Amygdala (tissue), 56 donors: ENCODE measurements at places on chromosomes 3 and 15.
A peak's percentile ranks its signal among the peaks of the same experiment; 100 is the strongest.

- DNase-seq = no peak
Measured at GRCh38 chr3:48555231-48555948, 1.2 kb downstream of the PFKFB4 start.

GRCh38 chr3:12484198-12484982 is at the start of gene TSEN2:
Gene TSEN2, plus strand, starts transcription at chr3:12484480. Its CDS starts 5,321 bp downstream, at chr3:12489801.
- DNase-seq = peak; percentile 85

DNA sequence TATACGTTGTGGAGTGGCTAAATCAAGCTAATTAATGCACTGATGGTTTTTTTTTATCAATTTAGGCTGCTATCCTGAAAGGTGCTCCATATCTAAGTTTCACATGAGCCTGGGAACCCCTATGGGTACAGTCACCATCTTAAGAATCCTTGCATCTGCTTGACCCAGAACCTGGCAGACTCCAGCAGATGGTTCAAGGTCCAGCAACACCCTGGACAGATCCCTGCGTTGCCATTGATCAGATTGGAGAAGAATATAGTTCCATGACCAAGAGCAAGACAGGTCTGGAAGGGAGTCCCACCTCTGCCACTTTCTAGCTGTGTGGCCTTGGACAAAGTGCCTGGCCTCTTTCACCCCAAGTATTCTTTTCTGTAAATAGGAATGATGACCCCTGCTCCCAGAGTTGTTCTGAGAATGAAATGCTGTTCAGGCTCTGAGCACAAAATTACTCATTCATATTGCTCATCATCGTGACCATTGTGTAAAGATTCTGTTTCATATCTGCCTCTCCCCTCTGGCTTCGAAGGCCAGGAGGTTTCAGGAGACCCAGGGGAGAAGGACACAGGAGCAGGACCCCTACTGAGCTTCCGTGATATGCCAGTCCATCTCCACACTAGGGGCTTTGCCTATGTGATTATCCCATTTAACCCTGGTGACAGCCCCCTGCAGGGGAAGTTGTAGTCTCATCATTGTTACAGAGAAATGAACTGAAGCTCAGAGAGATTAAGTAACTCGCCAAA is 30.0 kb upstream of the TSEN2 start:
- no peak for DNase-seq

GRCh38 chr3:39000008-39000450 is 51.7 kb downstream of the SCN11A start:
- DNase-seq = no peak

DNA sequence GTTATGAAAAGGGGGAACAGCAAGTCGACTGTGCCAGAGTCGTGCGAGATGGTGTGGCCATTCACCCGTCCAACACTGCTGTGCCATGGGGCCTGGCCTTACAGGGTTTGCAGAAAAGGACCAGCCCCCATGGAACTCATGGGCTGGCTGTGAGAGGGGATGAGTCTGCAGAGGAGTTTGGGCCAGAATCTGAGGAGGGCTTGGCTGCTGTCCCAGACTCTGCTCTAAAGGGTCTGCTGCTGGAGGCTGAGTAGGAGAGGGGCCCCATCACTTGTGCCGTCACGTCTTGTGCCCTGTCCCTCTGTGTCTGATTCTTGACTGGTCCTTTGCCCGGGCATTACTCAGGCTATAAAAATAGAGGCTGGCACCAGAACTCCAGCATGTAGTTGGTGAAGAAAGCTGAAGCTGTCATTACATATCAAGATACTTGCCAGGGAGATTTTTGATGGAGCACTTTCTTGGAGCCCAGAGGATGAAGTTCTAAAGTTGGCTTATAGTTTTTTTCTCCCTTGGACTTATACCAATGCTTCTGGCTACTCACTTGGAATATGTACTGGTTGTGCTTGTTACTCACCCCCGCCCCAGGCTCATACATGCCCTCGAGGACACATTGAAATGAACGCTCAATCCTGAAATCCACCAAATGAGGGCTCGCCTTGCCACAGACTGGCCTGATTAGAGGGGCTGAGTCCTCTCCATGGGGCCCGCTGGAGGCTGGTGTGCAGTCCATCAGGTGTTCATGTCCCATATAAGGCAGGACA is 10.2 kb downstream of the PXYLP1 start:
- no peak for DNase-seq

- DNase-seq = no peak
Measured at GRCh38 chr3:88987776-88988175, 119.6 kb upstream of the EPHA3 start.

DNA sequence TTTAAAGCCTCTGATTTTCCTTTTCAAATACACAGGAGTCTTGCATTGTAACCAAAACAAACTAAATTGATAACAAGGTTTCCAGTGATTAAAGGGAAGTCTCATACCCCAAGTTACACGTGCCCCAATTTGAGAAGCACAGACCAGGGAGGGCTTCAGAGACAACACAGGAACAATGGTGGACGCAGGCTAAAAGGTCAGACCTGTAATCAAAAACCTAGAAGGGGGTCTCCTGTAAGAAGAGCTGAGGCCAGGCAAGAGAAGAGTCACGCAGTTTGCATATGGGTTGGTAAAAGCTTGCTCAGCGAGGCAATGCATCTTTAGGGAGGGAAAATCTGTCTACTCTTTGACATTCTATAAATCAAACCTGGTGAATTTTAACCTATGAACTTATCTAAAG is 58.6 kb upstream of the MCF2L2 start:
- no peak for DNase-seq

- no peak for DNase-seq
Measured at GRCh38 chr3:43958005-43958770, 267.4 kb downstream of the ABHD5 start.

GRCh38 chr15:83346342-83346741 is 61.9 kb upstream of the BNC1 start:
- DNase-seq = no peak

DNA sequence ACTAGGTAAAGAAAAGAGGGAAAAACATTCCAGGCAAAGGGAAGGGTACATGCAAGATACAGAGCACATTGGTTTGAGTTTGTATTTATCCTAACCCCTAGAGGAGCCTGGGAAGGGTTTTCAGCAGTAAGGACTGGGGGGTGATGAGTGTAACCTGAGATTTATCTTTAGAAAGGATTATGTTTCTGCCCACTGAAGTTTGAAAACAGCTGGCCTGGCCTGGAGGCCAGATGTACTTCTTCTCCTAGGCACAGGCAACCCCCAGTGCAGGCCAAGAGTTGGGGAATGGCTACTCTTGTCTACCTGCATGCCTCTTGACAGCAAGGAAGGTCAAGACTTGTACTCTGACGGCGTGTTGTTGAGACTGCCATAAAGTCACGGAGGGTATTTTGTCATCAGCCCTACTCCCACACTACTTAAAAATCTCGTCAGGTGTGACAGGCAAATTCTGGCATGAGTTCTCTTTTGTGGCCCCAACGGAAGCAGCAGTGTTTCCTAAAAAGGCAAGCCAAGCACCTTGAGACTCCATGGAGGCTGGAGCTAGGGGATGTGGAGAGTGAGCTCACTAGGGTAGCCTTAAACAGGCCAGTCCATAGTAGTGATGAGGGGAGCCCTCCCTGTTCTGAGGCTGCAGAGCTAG is 241.5 kb upstream of the WNT5A start:
- DNase-seq = no peak

DNA sequence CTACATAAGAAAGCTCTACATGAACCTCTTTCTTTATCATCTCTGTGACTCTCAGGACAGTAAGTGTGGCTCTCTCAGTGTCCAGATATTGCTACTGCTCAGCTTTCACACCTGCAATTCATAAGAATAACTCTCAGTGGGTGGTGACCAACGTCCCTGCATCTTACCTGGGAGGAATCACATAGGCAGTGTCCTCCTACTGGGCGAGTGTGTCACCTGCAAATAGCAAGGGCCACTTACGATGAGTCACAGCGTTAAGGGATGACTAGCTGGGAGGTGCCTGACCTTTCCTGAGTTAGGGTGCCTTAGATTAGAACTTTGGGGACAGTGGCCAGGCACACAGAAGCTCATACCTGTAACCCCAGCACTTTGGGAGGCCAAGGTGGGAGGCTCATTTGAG is 90.8 kb upstream of the C3orf80 start:
- DNase-seq = no peak

DNA sequence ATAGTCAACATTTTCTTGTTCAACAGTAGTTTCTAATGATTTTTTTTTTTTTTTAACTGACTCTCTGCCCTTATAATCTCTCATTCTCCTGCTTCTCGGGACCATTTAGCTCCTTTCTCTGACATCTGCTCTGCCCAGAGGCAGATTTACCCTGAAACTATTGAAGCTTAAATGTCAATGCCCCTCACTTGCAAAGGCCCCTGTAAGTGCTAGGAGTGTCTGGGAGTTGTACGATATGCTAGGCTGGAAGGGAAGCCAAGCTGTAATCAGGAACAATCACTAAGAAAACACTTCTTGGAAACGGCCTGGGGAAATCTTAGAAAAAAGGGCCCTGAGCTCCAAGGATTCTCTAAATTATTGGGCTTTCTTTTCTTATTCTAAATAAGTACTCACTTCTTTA is 5.8 kb upstream of the PLOD2 start:
- no peak for DNase-seq

GRCh38 chr3:122057671-122058070 is 2.5 kb downstream of the CD86 start:
- DNase-seq = no peak

DNA sequence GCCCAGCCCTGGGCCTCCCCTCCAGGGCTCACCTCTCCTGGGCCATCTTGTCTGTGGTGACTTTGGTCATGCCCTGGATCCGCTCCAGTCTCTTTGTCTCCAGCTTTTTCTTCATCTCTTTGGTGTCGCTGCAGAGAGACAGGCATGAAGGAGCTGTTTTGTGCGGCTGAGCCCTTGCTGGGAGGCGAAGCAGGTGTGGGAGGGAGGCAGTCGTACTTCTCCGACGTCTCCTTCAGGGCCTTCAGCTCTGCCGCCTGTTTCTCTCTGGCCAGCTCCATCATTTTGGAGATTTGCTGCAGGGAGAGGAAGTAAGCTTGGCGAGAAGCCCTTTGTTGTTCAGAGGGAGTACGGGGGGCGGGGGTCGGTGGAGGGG is 7.7 kb upstream of the ANKRD63 start:
- no peak for DNase-seq

- no peak for DNase-seq
Measured at GRCh38 chr3:166759736-166760513, 620.2 kb downstream of the ZBBX start.

DNA sequence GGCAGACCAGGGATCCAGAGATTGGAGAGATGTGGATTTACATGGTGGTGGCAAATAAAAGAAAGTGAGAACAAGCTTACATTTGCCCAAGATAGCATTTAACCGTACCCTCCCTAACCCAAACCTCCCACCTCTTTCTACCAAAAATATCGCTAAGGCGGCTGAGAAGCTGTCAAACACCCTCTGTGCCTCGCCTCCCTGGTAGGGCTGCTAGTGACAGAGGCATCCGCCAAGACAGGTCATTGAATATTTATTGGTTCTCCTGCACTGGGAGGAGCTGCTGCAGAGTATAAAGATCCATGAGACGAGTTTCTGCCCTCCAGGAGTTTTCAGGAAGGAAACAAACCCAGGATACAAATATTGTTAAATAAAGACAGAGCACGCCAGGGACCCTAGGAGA is 107.3 kb upstream of the TMC3 start:
- DNase-seq = no peak

- DNase-seq = no peak
Measured at GRCh38 chr3:168416446-168416845, 320.7 kb upstream of the GOLIM4 start.

- DNase-seq = no peak
Measured at GRCh38 chr3:127662001-127662469, 10.7 kb upstream of the ABTB1 start.

DNA sequence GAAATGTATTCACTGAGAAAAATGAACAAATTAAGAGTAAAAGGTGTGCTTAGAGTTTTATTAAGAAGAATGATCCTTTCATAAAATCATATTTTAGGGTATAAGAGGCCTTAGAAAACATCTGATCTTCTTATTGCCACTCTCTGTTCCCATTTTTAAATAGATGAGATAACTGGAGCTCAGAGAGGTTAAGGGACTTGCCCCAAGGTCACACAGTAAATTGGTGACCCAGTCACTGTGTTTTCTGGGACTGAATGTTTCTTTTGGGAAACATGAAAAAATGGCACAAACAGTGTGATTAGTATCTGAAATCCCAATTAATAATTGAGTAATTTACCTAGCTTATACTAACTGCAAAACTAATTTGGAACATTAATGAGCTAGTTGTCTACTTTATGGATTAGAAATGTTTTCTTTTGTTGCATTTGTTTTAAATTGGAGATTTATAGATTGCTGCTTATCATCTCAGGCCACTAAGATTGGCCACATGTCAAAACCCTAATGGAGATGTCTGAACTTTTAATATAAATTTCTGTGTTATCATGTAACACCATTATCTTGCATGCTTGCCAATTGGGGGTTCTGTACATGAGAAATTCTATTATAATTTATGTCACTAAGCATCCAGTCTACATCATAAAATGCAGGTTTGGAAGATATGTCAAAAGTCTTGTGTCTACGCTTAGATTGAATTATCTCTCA is 64.9 kb downstream of the CMSS1 start:
- no peak for DNase-seq
